Sciatic nerve (tissue), 2 donors: ENCODE measurements at places on chromosomes 11 and 22.

GRCh38 chr11:132639403-132639802 is 892.9 kb downstream of the OPCML start:
- no peak for DNase-seq

DNA sequence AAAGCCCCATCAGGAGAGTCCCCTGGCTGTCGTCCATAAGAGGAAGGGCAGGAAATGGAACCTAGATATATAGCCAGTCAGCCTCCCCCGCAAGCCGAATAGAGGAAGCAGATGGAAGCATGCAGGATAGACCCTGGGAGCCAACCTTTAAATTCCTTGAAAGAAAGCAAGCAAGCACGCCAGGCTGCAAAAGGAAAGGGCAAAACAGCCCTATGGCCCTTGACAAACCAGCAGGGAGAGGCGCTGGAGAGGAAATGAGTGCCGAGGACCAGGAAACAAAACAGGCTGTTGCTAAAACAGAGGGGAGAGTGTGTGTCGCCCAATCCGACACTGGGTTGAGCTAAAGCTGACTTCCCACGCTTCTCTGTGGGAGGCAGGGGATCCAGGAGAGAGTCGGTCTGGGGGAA is 203.5 kb upstream of the MTNR1B start:
- DNase-seq, result no peak

DNA sequence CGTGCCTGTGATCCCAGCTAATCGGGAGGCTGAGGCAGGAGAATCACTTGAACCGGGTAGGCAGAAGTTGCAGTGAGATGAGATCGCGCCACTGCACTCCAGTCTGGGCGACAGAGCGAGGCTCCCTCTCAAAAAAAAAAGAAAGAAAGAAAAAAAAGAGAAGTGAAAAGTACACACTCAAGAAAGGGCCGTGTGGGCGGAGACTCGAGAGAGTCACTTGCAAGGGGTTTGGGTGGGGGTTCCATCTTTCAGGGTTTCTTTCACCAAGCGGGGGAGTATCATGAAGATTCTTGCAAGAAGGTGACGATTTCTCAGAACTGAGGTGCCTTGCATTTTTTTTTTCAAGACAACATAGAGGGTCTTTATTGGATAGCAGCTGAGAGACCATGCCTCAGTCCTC is 4.0 kb upstream of the IFITM5 start:
- DNase-seq, result no peak

DNA sequence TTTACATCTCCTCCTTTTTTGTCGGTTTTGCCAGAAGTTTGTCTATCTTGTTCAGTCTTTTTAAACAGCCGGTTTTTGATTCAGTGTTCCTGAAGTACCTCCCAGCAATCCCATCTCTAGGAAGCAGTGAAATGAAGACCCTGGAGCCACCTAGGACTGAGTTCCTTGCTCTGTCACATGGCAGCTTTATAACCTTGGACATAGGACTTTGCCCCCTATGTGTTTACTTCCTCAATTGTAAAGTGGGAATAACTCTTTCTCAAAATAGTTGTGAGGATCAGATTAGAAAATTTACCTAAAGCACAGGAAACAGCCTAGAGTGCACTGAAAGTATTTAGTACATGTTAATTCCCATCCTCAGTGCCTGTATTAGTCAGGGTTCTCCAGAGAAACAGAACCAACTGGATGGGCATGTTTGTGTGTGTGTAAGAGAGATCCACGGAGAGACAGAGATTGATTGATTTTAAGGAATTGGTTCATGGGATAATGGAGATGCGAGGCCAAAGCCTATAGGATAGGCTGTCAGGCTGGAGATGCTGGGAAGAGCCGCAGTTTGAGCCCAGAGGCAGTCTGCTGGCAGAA is 20.0 kb downstream of the FAM83F start:
- no peak for DNase-seq

GRCh38 chr11:58216476-58216875 is 4.0 kb downstream of the OR1S1 start:
- no peak for DNase-seq

DNA sequence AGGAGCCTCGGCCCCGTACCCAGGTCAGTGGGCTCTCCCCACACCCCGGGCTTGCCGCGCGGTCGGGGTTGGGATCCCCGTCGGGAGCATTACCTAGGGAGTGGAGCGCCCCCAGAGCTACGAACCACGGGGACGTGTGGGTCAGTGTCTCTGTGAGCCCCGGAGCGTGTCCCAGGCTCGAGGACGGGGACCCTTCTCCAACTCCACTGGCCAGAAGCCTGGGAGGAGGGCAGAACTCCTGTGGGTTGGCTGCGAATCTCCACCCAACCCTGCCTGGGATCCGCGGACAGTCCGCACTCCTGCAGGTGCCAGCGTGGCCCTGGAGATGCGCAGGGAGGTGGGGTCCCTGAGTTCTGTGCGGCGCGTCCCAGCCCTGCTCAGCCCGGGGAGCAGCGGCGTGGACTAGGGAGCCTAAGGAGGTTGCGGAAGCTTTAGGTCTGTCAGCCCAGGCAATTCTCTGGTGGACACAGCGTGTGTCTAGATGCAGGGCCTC is 346 bp downstream of the PPFIBP2 start:
- DNase-seq, result peak; percentile 64

DNA sequence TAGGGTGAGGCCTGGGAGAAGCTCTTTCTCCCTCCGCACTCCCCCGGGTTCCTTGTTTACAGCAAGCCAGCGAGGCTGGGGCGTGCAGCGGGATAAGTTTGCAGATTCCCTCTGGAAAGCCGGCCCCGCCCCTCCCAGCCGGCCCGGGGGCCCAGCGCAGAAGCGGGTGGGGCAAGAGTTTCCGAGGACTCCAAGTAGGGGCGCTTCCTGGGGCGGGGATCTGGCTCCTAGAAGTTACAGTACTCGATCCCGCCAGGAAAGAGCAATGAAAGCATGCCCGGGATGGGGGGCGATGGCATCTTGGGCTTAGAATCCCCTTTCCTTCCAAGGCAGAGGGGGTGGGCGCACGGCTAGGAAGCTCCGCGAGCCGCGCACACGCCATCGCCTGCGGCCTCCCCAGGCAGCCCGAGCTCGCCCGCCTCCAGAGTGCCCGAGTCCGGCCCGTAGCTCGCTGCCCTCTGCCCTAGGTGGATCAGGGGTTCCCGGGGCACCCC is 385 bp downstream of the TST start:
- DNase-seq, result peak; percentile 84

GRCh38 chr11:124961972-124962609 is 8.1 kb downstream of the CCDC15 start:
- DNase-seq, result no peak

DNA sequence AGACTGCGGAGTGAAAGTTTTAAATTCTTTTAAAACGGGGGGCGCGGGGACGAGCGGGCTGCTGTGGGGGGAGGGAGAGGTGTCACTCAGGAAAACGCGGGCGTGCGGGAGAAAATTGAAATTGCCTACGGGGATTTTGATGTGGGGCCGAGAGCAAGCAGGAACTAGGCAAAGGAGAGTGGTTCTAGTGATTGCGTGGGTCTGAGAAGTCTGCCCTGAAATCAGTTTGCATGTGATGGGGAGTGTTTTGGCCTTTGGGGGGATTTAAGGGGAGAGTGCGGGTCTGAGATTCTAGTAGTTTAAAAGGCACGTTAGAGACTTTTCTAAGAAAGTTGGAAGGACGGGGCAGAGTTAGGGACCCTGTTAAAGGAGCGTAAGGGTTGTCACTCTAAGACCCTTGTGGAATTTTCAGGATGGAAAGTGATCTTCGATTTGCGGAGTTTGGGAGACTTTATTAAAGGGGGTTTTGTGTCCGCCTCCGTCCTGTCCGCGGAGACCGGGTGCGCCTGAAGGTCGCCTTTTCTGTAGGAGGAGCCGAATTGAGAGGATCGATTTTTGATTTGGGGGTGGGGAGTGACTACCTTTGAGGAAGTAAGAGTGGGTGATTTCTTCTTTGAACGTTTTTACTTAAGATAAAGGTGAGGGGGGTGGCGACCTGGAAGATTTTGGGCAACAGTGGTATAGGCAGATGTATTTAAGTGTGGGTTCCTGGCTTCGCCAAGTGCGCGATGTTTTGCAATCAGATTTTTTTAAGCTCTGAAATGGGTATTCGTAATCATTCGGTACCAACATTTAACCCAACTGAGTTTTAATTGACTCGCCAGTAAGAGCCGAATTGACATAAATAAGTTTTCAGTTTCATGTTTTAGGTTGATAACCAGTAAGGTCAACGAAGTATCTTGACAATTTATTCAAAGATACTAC is 1.1 kb downstream of the EED start:
- no peak for DNase-seq

DNA sequence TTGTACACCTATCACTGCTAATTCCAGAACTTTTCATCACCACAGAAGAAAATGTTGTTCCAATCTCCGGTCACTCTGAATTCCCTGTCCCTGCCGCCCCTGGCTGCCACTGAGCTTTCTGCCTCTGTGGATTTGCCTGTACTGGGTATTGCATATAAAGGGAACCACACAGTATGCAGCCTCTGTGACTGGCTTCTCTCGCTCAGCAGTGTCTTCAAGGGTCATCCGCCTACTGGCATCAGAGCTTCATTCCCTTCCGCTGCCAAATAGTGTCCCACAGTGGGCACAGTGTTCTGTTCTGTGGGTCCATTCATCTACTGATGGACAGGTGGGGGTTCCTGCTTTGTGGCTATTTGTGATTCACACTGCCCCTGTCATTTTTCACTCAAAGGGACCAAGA is 5.3 kb downstream of the DHCR7 start:
- DNase-seq, result no peak
